ENCODE measurements at places on chromosomes 7 and 10.

DNA sequence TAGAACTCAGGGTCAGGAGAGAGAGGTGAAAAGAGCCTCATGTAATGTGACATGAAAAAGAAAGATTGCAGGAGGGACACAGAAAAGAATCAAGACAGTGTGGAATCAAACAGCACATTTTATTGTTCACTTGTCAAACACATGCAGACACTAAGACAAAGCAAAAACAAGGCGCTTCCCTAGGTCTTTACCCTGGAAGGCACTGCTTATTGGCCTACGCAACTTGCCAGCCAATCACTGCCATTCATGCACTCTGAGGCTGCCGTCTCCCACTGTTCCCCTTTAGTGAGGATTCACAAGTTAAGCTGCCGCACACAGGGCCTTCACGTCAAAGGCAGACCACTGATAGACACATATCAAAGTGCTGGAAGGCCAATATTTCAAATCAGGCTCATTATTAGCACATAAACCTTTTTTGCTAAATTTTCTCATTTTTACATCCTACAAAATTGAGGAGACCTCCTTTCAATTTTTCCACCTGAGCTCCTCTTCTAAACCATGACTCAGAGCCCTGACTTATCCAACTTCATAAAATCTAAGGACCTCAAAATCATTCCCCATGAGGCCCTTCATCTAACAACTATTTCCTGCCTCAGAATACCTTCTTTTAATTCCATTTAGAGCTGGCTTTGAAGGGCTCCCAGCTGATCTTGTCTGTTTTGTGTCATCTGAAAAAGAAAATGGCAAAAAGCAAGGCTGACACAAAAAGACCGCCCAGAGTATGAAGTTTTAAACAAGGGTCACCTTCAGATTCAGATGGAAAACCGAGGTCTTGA lies 149.4 kb downstream of the CHCHD3 start:
- DNase-seq = no peak

DNA sequence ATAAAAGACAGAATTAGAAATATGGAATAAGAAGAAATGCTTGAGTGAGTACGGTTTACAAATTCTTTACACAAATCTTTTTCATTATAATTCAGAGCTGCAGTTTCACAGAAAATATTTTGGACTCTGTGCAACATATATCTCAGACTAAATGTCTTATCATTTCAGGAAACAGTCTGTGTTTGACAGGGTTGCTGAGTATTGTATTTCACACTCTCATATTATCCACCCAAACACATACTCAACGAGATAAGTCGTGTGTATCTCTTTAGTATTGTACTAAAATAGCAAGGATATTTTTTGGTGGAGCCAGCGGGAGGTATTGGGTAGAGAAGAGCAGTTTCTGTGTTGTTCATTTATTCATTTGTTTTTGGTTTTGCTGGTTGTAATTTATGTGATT lies 39.0 kb upstream of the SLC39A12 start:
- DNase-seq = no peak

DNA sequence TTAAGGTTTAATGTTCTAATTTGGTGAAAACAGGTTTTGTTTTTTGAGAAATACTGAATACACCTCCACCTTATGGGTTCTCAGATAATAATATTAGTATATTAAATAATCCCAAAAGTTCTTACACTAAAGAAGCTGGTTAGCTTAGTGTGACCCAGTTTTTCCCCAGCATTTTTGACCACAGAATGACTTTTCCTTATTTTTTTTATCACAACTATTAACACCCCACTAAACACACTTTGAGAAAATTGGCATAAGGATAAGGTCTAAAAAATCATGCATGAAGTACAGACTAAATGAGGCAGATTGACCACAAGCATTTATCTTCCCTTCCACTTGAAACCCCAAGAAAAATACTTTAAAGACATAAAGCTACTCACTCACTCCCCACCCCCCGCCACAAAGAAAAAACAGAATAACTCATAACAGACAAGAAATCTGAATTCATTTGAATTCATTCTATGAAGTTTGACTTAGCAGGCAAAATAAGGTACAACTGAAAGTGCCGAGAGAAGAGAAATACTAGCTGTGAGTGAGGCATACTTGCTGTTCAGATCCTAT lies 49.7 kb upstream of the WNT16 start:
- no peak for DNase-seq

DNA sequence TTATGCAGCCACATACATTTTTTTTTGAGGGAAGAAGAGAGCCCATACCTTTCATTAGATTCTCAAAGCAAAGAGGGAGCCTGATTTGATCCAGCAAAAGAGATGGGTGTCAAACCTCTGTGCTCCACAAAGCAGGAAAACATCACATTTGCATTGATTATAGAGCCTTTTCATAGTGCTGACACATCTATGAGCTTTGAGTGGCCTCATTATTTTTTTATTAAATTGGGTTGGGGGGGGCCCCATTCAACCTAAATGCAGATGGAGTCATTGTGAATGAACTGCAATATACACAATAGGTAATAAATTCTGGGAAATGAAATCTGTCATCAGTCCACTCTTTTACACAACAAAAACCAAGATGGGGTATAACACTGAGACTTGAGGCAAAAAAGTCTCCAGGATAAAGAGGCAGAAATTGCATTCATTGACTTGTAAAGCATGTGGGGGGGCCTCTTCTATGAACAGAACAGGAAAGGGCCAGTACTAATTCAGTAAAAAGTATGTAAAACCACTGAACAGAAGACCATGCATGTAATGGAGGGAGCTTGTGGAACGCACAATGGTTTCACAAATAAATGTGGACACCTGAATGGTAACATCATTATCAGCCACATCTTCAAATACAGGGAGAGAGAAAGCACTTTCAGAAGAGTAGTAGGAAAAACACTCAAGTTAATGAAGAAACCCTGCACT lies 17.7 kb upstream of the ASB4 start:
- no peak for DNase-seq

- no peak for DNase-seq
Measured at GRCh38 chr10:6002809-6003510, 25.6 kb upstream of the IL15RA start.

GRCh38 chr7:12358694-12359093 lies 45.0 kb downstream of the VWDE start:
- no peak for DNase-seq

GRCh38 chr10:43695730-43696129 lies 47.0 kb upstream of the ZNF32 start:
- no peak for DNase-seq

- no peak for DNase-seq
Measured at GRCh38 chr7:2580636-2581035, 21.9 kb downstream of the IQCE start.

GRCh38 chr7:118449797-118450567 lies 225.5 kb downstream of the ANKRD7 start:
- no peak for DNase-seq

DNA sequence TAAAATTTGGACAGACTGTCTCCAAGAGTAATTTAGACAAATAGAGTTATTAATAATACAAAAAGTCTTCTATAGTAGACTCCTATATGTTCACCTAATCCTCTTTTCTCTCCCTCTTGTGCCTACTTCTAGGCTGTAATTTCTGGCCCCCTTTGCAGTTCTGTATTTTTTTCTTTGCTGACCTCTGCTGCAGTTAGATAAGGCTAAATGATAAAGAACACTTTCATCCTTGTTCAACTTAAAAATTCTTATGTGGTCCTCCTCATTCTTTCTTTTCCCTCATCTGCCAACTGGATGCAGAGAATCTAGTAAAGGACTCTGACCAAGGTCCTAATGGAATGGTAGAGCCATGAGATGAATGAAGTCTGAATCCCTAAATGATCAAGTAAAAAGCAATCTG lies 20.1 kb downstream of the GLCCI1 start:
- DNase-seq = no peak

- no peak for DNase-seq
Measured at GRCh38 chr7:40354711-40355110, 219.9 kb downstream of the SUGCT start.

DNA sequence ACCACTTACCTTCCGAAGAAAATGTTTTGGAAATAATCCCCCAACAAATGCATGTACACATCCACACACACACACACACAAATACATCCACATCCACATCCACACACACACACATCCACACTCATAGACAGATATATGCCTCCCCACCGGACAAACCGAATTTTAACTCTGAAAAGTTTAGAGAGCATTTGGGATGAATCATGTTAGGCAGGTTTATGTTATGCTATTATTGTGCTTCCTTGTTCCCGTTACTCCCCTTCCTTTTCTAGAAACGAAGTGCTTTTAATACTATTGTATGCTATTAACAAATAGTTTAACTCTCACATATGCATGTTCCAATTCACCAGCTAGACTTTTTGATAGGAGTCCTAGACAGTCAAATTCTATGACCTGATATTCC lies 91.5 kb downstream of the FAS start:
- no peak for DNase-seq

DNA sequence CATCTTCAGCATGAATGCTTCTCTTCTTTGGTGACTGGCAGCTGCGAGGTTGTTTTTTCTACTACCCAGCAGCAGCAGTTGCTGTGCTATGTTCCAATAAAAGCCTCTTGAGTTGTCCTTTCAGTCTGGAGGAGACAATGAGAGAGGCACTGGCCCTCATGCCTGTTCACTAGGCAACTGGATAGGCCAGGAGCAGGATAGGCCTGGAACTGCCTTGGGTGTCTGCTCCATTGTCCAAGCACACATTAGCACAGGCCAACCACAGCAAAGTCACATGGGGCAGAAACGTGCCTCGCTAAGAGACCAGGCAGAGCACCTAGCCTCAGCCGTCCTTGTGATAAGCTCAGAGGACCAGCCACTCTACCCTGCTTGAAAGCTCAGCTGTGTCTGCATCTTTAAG lies 76.9 kb upstream of the PDCD4 start:
- no peak for DNase-seq

DNA sequence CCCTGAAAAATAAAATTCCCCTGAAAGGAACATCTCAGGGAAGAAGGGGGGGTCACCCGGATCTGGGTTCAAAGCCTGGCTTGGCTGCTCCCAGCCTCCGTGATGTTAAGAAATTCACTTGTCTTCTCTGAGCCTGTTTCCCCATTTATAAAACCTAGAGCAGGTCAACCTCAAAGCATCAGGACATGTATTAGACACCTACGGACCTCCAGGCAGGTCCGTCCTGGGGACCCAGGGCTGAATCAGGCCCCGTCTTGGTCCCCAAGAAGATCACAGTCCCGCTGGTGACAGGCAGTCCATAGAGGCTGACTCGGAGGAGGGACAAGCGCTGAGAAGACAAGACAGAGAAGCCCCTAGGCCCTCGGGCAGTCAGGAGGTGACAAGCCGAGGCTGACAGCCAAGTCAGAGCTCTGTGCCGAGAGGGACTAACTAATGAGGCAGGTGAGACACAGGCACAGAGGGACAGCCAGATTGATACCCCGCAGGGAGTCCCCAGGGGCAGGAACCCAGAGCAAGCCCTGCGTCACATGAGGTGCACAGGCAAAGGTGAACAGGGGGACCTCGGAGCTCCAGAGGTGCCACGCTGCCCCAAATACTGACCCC lies 2.9 kb downstream of the MYL10 start:
- no peak for DNase-seq

DNA sequence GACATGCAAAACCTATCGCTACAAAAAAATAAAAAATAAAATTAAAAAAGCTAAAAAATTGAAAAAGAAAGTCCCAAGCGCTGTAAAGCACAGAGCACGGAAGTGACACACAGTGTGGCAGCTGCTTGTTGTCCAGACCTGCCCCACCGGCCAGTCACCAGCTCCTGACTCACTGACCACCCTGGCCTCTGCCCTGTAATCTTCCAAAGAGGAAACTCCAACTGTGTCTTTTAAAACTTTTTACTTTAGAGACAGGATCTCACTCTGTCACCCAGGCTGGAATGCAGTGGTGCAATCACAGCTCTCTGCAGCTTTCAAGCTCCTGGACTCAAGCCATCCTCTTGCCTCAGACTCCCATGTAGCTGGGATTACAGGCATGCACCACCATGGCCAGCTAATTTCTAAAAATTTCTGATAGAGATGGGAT lies 23.6 kb downstream of the GNA12 start:
- no peak for DNase-seq

GRCh38 chr7:7979558-7979957 lies 11.0 kb downstream of the GLCCI1 start:
- no peak for DNase-seq

- no peak for DNase-seq
Measured at GRCh38 chr7:92603089-92603445, 12.9 kb upstream of the FAM133B start.

- DNase-seq = no peak
Measured at GRCh38 chr10:126227762-126228134, 160.5 kb downstream of the ADAM12 start.

GRCh38 chr7:22419488-22419887 lies 62.5 kb upstream of the RAPGEF5 start:
- DNase-seq = no peak

DNA sequence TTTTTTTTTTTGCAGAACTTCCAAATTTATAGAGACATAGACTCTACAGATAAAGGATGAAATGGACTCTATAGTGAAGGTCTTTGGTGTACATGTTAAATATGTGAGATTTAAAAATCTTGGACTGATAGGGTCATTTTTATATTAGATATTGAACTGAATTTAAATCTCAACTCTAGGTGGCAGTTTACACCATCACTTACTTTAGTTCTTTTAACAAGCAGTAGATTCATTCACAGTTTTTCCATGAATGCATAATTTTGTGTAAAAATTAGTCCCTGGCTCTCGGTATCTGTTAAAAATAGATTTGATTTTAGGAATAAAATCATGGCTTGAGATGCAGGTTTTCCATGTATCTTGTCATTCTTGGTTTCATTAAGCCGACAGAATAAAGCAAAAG lies 31.1 kb upstream of the SNX13 start:
- DNase-seq = no peak

DNA sequence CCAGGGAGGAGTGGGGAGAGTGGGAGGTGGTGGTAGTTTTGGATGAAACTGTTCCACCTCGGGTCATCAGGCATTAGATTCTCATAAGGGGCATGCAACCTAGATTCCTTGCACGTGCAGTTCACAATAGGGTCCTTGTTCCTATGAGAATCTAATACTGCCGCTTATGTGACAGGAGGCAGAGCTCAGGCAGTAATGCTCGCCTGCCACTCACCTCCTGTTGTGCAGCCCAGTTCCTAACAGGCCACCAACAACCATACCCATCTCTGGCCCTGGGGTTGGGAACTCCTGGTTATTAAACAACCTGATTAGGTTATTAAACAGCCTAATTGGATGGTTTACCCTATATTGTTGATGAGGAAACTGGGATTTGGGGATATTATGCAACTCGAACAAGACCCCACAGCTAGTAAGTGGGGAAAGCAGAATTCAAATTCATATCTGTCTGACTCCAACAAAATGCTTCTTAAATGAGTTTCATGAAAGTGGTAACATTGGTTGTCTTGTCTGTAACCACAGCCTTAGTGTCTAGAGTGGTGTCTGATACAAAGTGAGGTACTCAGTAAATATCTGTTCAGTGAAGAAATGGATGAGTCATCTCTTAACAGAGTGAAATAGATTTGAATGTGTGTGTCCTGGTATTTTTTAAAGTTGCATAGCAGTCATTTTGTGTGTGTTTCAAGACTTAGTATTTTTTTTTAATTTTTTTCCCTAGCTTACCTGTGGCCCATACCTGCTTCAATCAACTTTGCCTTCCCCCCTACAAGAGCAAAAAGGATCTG lies 101.6 kb downstream of the HECTD2 start:
- DNase-seq = no peak

Measured in activated T-helper 1 cell treated with anti-CD3 and anti-CD28 coated beads, Interleukin-2, amount 50 U/mL, for 16 hours (primary cell).